ENCODE measurements at places on chromosomes 1 and 21.
A peak's percentile ranks its signal among the peaks of the same experiment; 100 is the strongest.

GRCh38 chr1:152479792-152480595, 30.6 kb upstream of the LCE5A start:
- DNase-seq, result peak; percentile 38

DNA sequence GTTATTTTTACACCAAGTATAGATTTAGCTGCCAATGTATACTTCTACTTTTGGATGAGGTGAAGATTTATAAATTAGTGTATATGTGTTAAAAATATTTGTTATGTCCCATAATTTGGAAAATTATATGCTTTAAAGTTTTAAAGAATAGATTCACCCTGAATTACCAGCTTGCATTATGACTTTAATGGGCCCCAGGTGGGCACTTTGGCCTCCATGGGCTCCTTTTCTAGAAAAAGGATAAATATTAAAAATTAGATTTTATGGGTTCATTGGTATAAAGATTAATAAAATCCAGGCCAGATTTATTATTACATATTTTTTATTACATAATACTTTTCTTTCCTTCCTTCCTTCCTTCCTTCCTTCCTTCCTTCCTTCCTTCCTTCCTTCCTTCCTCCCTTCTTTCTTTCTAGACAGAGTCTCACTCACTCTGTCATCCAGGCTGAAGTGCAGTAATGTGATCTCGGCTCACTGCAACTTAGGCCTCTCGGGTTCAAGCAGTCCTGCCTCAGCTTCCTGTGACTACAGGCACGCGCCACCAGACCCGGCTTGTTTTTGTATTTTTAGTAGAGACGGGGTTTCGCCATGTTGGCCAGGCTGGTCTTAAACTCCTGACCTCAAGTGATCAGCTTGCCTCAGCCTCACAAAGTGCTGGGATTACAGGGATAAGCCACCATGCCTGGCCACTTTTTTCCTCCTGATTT, 21.9 kb downstream of the KMO start:
- no peak for DNase-seq

DNA sequence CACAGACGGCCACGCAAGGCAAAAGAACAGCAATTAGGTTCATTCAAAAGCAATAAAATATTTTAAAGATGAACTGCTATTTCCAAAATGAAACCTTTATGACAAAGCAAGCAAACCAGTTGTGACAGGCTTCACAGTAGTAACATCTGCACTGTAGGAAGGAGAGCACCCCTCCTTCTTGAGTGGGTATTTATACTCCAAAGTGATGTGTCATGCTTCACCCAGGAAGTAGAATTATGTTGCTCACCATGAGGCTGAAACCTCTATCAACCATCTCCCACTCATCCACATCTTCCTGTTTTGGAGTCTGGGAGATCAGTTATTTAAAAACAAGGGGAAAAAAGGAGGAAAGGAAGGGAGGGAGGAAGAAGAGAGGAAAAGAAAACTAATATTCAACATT, 885 bp downstream of the OR2T10 start:
- DNase-seq, result no peak

DNA sequence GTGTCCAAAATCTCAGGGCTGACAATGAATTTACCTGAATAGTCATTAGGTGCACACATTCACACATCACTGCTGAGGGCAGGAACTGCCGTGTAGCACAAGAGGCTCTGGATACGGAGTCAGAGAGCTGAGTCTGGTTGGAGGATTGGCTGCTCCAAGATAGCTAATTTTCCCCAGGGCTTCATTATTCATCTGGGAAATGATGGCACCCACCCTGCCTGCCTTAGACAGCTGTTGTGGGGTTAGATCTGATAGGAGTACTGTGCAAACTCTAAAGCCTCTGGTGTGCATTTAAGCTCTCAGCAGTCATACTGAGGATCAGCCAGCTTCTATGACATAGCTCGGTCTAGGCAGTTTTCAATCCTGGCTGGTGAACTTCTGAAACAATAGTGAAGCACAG, 67.0 kb downstream of the LMX1A start:
- DNase-seq, result no peak

- DNase-seq, result no peak
Observed at GRCh38 chr21:36162631-36163030, 6.0 kb downstream of the DOP1B start.

DNA sequence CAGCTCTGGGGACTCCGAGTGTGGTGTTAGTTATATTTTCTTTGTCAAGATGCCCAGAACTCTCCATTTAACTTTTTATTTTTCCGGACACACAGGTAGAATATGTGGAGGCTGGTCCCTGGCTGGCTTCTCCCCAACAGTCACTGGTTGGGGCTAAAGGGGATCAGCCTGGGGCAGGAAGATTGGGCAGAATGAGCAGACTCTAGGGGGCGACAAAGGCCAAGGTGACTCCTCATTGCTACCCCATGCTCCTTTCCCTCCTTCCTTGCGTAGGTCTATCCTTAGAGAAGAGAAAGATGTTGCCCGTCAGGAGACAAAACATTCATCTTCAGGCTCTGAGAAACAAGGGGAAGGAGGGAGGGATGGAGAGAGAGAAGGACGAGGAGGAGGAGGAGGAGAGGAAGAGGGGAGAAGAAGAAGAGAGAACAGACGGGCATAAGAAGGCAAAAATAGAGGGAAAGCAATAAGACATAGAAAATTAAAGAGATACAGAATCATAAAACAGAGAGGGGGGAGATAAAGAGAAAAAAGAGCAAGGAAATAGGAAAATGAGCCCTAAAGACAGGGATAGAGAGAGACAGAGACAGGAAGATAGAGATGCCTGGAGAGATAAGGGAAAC, 89.9 kb downstream of the FOXD2 start:
- DNase-seq, result peak; percentile 42

GRCh38 chr1:246162560-246162959, 344.5 kb downstream of the SMYD3 start:
- DNase-seq, result no peak

- no peak for DNase-seq
Observed at GRCh38 chr1:65112811-65113210, 35.2 kb upstream of the AK4 start.

- DNase-seq, result no peak
Observed at GRCh38 chr1:178137238-178137637, 43.3 kb downstream of the RASAL2 start.

- no peak for DNase-seq
Observed at GRCh38 chr1:7491818-7492173, 279.3 kb upstream of the VAMP3 start.

- DNase-seq, result no peak
Observed at GRCh38 chr1:164360265-164360664, 198.7 kb upstream of the PBX1 start.

DNA sequence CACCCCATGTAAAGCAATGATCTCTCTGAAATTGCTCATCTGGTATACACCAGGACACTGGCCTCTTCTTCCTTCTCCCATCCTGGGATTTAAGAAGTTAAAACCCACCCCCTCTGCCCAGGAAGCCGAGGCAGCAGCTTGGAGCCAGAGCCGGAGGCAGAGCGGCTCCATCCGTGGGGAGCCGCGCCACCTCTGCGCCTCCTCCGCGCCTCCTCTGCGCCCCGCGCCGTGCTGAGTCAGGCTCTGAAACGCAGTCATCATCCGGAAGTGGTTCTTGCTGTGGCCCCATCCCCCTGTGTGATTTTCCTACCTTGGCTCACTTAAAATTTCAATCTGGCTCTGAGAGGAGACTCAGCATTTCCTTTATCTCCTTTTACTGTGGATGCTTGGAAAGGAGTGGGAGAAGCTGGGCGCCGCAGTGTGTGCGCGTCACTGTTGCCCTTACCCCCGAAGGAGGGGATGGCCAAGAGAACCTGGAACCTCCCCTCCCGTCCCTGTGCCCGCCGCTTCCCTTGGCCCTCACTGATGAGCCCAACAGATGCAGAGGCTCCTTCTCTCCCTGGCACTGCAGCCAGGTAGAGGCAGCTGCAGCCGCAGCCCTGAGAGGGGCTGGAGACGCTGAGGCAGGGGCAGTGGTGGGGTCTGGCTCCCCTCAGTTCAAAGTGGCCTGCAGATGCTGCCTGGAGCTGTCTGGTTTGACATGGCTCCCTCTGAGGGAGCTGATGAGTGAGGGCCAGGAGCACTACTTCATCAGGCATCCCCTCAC, 15.3 kb upstream of the NPHP4 start:
- no peak for DNase-seq

- DNase-seq, result peak; percentile 37
Observed at GRCh38 chr1:93690921-93691789, 9.5 kb upstream of the BCAR3 start.
